ENCODE measurements at places on chromosomes 6 and 20. TPM values are rescaled to one million over a fixed set of nuclear protein-coding genes. Genes with fewer than 3 reads are reported as not detected.

DNA sequence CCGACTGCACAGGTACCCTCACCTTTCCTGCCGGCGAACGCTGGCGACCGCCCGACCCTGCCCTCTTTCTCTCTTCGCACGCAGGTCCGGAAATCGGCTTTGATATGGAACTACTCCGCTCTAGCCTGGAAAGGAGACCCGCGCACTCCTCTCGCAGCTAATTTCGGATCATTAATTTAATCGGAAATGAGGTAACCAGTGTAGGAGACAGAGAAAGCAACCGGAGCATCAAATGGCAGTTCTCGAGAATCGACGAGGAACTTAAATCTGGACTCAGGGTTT, 949 bp upstream of the ATXN1 start:
- peak; percentile 83 for DNase-seq

GRCh38 chr6:128739112-128739511, 143.8 kb upstream of the LAMA2 start:
- DNase-seq: no peak

The ARMH2 gene
- not detected for total RNA-seq

DNA sequence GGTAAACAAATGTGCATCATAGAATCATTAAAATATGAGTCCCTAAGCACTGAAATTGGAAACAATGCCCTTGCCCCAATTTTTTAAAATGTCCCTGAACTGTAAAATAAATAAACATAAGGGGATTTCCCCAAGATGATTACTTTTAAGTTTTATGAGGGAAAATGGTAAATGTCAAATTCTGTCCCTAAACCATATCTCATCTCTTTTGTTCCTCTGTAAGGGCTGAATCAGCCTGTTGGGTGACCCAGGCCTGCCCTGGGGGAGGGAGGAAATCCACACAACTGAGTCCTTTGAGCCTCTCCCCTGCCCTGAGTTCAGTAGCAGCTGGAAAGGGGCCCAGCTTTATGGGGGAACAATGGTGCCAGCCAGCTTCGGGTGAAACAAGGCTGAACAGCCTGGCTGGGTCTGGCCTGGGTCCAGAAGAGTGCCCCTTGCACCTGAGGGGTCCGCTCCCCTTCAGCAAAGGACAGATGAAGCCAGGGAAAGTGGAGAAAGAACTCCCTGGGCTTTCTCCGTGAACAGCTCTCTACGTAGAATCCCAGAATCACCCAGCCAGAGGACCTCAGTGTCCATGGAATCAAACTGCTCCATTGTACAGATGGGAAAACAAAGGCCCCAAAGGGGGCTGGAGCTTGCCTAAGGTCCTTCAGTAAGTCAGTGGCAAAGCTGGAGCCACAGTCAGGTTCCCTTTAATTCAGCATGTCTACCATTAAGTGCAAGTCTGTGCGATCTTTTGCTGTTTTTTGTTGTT, 28.2 kb upstream of the ITCH start:
- DNase-seq: no peak
